ENCODE measurements at places on chromosomes 3 and 15. TPM values are rescaled to one million over a fixed set of nuclear protein-coding genes. Genes with fewer than 3 reads are reported as not detected.

DNA sequence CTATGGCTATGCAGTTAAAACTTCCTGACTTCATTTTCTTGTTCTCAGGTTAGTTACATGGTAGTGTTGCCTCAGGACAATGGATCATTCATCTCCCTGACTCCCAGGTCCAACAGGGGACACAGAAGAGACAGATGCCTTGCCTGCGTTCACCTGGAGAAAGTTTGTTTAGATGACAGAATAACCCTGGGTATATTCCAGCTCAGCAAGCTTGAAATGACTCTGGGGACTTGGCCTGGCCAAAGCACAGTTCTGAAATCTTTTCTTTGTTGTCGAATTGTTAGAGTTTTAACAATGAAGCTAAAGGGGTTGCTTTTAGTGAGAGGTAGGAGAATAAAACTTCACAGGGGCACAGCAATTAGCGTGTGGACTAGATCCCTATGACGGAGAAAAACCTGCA lies 206.1 kb downstream of the PDZRN3 start:
- no peaks in the 10 kb centered on the region for H3K4me1 ChIP-seq
- H3K27me3 ChIP-seq: peaks cover 3% of the 10 kb centered on the region
- H3K4me3 ChIP-seq: no peak overlapping the region
- no peak overlapping the region for H3K27ac ChIP-seq

GRCh38 chr3:147404800-147405230 lies 1.5 kb downstream of the ZIC4 start:
- DNase-seq: no peak
- H3K4me3 ChIP-seq: no peak overlapping the region
- peaks cover 84% of the 10 kb centered on the region for H3K27me3 ChIP-seq
- H3K4me1 ChIP-seq: peaks cover 24% of the 10 kb centered on the region
- H3K36me3 ChIP-seq: peaks cover 12% of the 10 kb centered on the region
- no peak overlapping the region for H3K27ac ChIP-seq

DNA sequence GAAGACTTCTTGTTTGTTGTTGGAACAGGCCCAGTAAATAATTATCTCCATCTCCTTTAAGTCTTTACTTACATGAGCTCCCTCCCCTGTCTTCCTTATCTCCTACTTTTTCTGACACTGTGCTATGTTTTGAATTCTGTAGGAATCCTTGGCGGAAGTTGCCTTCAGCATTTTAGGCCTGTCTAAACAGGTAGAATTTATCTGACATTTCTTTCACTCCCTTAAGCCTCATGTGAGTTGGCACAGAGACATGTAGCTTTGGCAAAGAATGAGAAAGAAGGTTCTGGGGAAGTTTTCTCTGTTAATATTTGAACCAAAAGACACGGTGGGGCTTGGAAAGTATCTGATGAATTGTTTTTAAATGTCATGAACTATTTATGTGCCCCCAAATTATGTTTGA lies 8.1 kb downstream of the MCTP2 start:
- DNase-seq: no peak
- H3K27ac ChIP-seq: no peak overlapping the region
- H3K36me3 ChIP-seq: peaks cover 4% of the 10 kb centered on the region
- peaks cover 46% of the 10 kb centered on the region for H3K4me1 ChIP-seq

Gene STAB1
- 0.17 TPM for total RNA-seq

Gene XYLB
- total RNA-seq: 2.5 TPM

Gene IMPG2
- total RNA-seq: 0.05 TPM

GRCh38 chr3:154690413-154690812 lies 260.4 kb upstream of the GPR149 start:
- no peak overlapping the region for H3K4me3 ChIP-seq
- H3K27ac ChIP-seq: no peak overlapping the region

Gene ZMYND10
- 0.57 TPM for total RNA-seq

GRCh38 chr3:184382326-184383032 lies 2.6 kb downstream of the CHRD start:
- no peaks in the 10 kb centered on the region for H3K36me3 ChIP-seq
- peaks cover 39% of the 10 kb centered on the region for H3K27me3 ChIP-seq
- H3K4me3 ChIP-seq: no peak overlapping the region
- DNase-seq: no peak
- peaks cover 6% of the 10 kb centered on the region for H3K4me1 ChIP-seq

GRCh38 chr3:97684490-97684889 lies 80.1 kb upstream of the ARL6 start:
- no peaks in the 10 kb centered on the region for H3K4me1 ChIP-seq
- no peak overlapping the region for H3K27ac ChIP-seq
- H3K4me3 ChIP-seq: no peak overlapping the region
- DNase-seq: no peak

Gene FAM81A
- 0.79 TPM for total RNA-seq

Gene FAM219B
- total RNA-seq: 63.0 TPM

GRCh38 chr3:173586166-173586565 lies 188.6 kb downstream of the NLGN1 start:
- peaks cover 18% of the 10 kb centered on the region for H3K27me3 ChIP-seq
- no peak for DNase-seq
- no peak overlapping the region for H3K27ac ChIP-seq

Gene CCR9
- not detected for total RNA-seq

DNA sequence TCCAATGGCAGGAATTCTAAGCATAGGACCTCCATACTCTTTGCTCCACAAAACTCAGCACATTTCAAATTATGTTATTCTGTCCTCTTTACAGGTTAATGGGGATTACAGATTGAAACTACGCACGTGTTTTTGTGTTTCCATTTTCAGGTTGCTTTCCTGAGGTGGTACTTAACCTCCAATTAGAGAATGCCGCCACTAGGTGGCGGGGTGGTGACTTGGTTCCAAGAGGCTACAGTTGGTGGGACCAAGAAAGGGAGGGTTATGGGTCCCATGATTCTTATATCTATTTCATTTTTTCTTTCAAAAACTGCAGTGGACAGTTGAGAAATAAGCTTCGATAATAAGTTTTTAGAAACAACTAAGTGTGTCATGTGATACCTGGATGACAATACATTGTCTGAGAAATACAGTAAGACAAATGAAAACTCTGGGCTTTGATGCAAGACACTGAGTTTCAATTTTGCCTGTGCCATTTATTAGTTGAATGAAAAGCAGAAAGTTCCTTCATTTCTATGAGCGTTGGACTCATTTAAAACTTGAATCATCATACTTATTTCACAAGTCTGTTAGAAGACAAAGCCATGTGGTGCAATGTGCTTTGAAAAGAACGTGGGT lies 539.0 kb downstream of the FGF12 start:
- no peaks in the 10 kb centered on the region for H3K36me3 ChIP-seq
- H3K4me1 ChIP-seq: peaks cover 5% of the 10 kb centered on the region

DNA sequence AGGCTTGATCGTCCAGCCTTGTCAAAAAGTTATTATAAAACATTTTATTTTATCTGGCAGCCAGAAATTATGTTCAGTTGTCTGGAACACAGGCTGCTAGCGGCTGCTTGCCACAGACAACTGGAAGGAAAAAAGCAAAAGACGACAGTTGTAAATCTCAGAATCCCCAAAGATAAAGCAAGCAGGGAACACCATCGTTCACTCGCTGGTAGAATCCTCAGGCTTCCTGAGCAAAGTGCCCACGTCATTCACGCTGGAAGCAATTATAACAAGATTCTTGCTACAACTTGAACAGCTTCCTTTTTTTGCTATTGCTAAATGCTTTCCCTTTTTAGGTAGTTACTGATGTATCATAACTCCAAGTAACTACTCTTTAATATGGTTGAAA lies 33.6 kb downstream of the ADAMTS17 start:
- peaks cover 5% of the 10 kb centered on the region for H3K4me1 ChIP-seq
- H3K27me3 ChIP-seq: no peaks in the 10 kb centered on the region
- H3K27ac ChIP-seq: no peak overlapping the region
- no peak for DNase-seq

DNA sequence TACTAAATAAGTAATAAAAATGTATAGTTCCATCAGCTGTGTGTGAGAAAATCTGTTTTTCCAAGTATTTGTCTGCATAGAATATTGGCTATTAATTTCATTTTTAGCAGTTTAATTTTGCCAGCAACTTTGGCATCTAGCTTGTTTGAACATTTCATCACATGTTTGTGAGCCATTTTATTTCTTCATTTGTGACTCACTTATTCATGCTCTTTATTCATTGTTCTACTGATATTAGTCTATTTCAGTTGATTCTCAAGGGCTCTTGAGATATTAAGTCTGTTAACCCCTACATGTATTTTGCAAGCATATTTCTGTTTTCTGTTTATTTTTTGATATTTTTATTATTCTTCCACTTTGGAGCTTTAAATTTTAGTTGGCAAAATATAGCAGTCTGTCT lies 74.0 kb upstream of the PHLDB2 start:
- no peaks in the 10 kb centered on the region for H3K27me3 ChIP-seq
- no peaks in the 10 kb centered on the region for H3K4me1 ChIP-seq
- H3K27ac ChIP-seq: no peak overlapping the region

Gene DUOX1
- 0.17 TPM for total RNA-seq

DNA sequence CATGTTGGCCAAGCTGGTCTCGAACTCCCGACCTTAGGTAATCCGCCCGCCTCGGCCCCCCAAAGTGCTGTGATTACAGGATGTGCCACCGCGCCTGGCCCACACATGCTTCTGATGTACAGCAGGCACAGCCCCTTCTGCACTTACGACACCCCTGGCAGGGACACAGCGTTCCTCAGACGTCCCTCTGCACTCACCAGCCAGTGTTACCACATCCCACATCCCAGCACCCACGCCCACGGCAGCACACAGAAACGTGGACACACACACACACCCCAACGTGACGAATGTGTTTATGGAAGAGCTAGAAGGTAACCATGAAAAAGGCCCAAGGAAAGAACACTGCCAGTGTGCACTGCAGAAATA lies 576 bp upstream of the RPAP1 start:
- H3K36me3 ChIP-seq: no peaks in the 10 kb centered on the region
- H3K4me3 ChIP-seq: peak overlapping the region; percentile 95
- peaks cover 13% of the 10 kb centered on the region for H3K4me1 ChIP-seq
- peak overlapping the region; percentile 71 for H3K27ac ChIP-seq
- no peak for DNase-seq

GRCh38 chr3:27718459-27718858 lies 3.7 kb downstream of the EOMES start:
- no peak for DNase-seq
- peaks cover 27% of the 10 kb centered on the region for H3K4me1 ChIP-seq
- no peak overlapping the region for H3K27ac ChIP-seq
- peaks cover 61% of the 10 kb centered on the region for H3K27me3 ChIP-seq
- no peaks in the 10 kb centered on the region for H3K36me3 ChIP-seq
- no peak overlapping the region for H3K4me3 ChIP-seq

GRCh38 chr3:149332227-149332765 lies 1.1 kb downstream of the TM4SF18 start:
- H3K4me3 ChIP-seq: no peak overlapping the region
- DNase-seq: no peak
- no peak overlapping the region for H3K27ac ChIP-seq
- no peaks in the 10 kb centered on the region for H3K36me3 ChIP-seq
- H3K4me1 ChIP-seq: no peaks in the 10 kb centered on the region
- H3K27me3 ChIP-seq: peaks cover 10% of the 10 kb centered on the region

DNA sequence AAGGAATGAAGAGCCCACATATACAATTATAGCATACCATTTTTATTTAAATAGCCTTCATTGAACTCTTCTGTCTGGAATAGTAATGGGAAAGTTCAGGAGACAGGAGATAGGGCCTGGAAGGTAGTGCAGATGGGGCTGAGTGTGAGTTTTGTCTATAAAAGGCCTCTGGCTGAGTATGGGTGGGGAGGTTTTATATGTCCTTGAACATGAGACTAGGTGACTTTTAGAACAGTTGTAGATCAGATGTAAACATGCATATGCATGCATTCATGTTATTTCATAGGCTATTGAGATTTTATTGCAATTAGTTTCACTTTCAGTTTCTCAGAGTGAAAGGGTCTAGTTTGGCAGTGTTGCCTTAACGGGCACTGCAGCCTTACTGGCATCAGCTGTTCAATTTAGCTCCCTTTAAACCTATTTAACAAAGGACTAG lies 27.1 kb downstream of the CGGBP1 start:
- peak overlapping the region; percentile 72 for H3K27ac ChIP-seq
- no peaks in the 10 kb centered on the region for H3K27me3 ChIP-seq
- H3K4me1 ChIP-seq: peaks cover 25% of the 10 kb centered on the region
- no peaks in the 10 kb centered on the region for H3K36me3 ChIP-seq

DNA sequence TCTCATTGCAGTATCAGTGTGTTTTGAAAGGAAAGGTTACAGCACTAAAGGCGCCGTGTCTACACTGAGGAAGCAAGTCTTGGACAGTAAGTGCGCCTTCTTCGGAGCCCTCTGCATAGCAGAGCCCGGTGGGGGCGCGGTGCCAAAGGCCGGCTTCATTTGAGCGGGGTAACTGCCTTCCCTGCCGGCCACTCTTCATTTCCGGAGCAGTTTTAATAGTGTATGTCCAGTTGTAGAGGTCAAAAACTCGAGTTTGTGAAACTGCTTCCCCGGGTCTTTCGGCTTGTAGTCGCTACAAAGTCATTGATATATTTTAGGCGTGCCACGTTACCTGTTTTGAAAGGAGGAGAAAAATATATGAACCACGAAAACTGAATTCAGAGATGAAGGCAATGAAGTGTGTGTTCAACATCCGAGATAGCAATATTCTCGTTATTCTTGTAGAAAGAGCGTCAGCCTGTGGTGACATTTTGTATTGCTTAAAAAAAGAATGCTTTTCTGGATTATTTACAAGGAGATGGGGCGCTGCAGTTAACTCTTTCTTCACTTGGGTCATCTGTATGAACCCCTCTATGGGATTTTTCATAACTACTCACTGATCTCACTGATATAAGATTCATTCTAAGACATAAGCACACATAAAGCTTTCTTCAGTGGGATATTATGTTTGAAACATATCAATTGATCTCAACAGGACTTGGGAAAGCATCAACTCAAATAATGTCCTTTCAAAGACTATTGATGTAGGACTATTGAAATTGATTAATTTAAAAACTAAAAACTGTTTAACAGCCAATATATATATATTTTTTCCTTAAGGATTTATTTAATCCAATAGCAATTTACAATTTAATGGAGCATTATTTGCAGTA lies 3.0 kb downstream of the ALCAM start:
- peak overlapping the region; percentile 97 for H3K27ac ChIP-seq
- H3K27me3 ChIP-seq: peaks cover 16% of the 10 kb centered on the region
- H3K36me3 ChIP-seq: peaks cover 1% of the 10 kb centered on the region
- H3K4me1 ChIP-seq: peaks cover 24% of the 10 kb centered on the region
- H3K4me3 ChIP-seq: peak overlapping the region; percentile 93

Gene LRRC15
- not detected for total RNA-seq

Gene CCR8
- total RNA-seq: not detected

DNA sequence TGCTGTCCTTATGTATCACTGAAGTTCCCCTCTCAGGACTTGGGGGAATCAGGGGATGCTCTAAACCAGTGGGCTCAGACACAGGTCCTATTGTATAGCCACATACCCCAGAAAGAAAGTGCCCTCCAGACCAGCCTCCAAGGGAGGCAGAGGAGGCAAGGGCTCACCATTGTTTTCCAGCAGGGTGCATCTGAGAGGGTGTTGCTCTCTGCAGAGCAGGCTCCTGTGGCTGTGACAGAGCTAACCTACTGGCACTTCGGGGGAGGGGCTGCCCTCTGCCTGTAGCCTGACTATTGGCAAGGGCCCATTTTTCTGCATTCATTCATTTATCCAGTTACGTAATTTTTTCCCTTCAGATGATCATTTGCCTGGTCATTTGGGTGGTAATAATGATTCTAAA lies 39.9 kb downstream of the EEFSEC start:
- no peak for DNase-seq
- H3K27me3 ChIP-seq: no peaks in the 10 kb centered on the region
- H3K4me1 ChIP-seq: peaks cover 4% of the 10 kb centered on the region
- H3K27ac ChIP-seq: no peak overlapping the region
- no peaks in the 10 kb centered on the region for H3K36me3 ChIP-seq

Measured in activated naive CD4-positive, alpha-beta T cell treated with anti-CD3 and anti-CD28 coated beads for 36 hours (primary cell).